ENCODE measurements at places on chromosomes 7 and 10.

GRCh38 chr10:61024151-61024855 is 80.3 kb upstream of the RHOBTB1 start:
- DNase-seq = no peak

GRCh38 chr10:80324086-80324485 is 32.5 kb downstream of the DYDC1 start:
- no peak for DNase-seq

GRCh38 chr10:83801983-83802382 is 337.3 kb upstream of the GHITM start:
- DNase-seq = no peak

GRCh38 chr7:130365511-130366441 is 14.5 kb upstream of the CPA1 start:
- DNase-seq = no peak

GRCh38 chr10:30963992-30964930 is 67.4 kb downstream of the ZNF438 start:
- no peak for DNase-seq

- DNase-seq = no peak
Measured at GRCh38 chr7:92588561-92588960, 1.6 kb downstream of the FAM133B start.

GRCh38 chr7:9939176-9939575 is 1034.5 kb upstream of the PHF14 start:
- DNase-seq = no peak

DNA sequence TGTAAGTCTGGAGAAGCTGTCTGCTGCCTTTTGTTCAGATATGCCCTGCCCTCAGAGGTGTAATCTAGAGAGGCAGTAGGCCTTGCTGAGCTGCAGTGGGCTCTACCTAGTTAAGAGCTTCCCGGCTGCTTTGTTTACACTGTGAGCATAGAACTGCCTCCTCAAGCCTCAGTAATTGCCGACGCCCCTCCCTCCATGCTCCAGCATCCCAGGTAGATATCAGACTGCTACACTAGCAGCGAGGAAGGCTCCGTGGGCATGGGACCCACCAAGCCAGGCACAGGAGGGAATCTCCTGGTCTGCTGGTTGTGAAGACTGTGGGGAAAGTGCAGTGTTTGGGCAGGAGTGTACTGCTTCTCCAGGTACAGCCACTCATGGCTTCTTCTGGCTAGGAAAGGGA is 26.4 kb upstream of the CXCL12 start:
- no peak for DNase-seq

GRCh38 chr7:45268013-45268412 is 110.4 kb downstream of the RAMP3 start:
- no peak for DNase-seq

- no peak for DNase-seq
Measured at GRCh38 chr10:80166581-80167470, 34.3 kb downstream of the PLAC9 start.

GRCh38 chr7:90621747-90622140 is 25.6 kb downstream of the CDK14 start:
- no peak for DNase-seq

GRCh38 chr10:102645388-102645740 is 1.1 kb downstream of the TRIM8 start:
- no peak for DNase-seq

GRCh38 chr7:27102581-27103442 is at the start of gene HOXA2:
TSS of gene HOXA2 (minus strand) at chr7:27102683. CDS start at chr7:27102500, 183 bp downstream.
- DNase-seq = no peak

DNA sequence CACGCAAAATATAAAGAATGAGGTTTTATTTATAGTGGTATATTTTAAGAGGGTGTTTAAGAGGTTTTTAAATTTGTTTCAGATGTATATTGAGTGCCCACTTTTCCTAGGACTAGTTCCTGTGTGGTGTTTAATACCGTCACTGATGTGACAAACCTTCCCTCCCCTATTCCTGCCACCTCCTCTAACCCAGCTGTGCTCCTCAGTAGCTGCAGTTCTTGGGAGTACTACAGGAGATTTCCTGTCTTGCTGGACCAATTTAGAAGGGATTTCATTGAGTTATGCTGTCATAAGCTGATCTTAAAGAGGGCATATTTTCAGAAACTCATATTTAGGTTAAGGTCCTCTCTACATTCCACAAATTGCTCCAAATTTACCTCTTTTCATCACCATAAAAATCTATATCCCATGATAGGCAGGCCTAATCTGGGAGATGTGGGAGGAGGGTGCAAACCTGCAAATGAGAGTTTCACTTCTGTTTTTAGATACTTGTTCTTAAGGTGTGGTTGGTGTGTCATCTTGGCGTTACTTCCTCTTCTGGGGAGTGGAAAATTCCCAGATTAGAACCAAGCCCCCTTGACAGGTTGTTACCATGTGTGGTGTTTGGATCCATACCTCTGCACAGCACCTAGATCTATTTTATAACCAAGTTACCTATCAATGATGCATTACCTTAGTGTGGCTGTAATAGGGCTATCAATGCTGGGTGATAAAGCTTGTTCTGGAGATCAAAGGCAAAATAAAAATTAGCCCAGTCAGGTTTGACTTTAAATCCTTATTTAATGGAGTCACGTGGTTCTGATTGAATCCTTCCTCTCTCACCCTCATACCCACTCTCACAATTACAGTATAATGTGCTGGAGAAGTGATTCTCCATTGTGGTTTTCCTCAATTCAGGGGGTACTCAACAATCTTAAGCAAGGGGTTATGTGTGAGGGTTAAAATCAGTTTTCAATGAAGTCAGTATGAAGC is 141.1 kb downstream of the CDK14 start:
- no peak for DNase-seq

- DNase-seq = no peak
Measured at GRCh38 chr10:98433881-98434732, 12.6 kb downstream of the HPS1 start.

GRCh38 chr10:47278152-47278473 is 21.9 kb upstream of the GDF10 start:
- DNase-seq = no peak

GRCh38 chr7:100598425-100598824 is 3.7 kb upstream of the PCOLCE start:
- DNase-seq = no peak

DNA sequence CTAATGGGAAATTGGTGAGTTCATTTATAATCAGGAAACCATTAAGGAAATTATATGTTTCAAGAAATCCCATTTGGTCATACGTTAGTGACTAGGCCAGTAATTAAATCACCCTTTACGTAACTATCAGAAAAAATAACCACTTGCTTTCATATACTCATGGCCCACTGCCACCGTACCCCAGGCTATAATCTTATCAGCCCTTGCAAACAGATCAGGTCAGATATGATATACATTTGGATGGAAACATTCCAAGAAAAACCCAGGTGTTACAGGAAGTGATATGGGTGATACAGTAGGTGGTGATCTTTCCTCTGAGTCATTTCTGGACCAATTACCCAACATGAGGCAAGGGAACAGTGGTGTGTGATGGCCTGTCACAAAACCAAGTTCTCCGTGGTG is 481.0 kb upstream of the SEMA3A start:
- DNase-seq = no peak

GRCh38 chr10:62831346-62831745 is 15.2 kb upstream of the EGR2 start:
- no peak for DNase-seq

DNA sequence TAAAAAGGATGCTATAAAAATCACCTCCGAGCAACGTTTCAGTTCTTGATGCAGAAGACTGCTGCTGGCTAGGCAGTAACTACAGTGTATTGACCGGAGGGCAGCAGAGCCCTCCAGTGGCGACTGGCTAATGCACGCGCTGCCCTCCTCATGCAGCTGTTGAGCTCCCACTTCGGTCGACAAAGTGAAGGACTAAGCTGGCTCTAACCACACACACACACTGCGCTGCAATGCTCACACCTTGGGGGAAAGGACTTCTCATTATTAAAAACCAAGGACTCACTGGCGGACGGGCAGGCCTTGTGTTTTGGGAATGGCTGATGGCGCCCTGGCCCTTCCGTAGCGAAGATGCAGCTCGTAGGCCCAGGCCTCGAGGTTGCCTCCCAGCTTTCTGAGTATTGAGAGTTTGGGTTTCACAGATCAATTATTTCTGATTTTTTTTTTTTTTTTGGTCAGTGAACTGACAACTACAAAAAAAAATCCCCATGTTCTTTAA is 120.9 kb upstream of the DIP2C start:
- DNase-seq = no peak

DNA sequence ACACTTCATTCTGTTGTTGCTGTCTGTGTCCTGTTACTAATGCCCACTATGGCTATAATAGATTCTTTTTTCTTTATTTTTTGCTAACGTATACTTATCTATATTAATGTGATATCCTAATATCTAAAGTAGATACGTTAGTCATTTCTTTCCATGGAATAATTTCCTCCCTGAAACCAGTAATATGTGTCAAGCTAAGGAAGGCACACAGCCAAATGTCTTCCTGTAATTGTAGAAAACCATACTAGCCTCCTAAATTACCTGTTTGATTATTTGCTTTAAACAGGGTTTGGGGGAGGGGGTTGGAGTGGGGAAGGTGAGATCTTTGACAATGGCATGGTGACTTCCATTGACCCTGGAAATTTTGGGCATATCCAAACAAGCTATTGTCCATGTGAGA is 56.4 kb downstream of the THNSL1 start:
- DNase-seq = no peak

DNA sequence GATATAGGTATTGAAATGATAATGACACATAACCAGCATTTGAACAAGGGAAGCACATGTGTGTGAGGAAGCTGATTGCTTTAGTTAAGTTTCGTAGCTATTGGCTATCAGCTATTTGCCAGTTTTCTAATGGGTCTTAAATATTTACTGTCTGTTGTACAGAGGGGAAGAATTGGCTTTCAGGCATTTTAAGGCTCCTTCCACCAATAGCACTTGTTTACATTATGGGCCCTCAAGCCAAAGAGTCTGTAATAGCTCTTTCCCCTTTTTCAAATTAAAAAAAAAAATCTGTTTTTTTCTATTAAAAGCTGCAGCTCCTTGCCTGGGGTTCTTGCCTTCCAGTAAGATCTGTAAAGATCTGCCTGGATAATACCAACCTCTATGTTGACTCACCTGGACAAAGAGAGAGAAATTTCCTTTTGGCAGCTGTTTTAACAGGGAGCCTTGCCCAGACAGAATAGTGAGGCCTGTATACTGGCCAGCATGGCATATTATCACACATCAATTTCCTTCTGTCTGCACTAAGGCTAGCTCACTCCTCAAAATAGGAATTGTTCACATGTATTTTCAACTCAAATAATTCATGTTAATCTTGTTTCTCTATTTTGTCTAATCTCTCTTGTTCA is 104.7 kb upstream of the LRGUK start:
- no peak for DNase-seq

DNA sequence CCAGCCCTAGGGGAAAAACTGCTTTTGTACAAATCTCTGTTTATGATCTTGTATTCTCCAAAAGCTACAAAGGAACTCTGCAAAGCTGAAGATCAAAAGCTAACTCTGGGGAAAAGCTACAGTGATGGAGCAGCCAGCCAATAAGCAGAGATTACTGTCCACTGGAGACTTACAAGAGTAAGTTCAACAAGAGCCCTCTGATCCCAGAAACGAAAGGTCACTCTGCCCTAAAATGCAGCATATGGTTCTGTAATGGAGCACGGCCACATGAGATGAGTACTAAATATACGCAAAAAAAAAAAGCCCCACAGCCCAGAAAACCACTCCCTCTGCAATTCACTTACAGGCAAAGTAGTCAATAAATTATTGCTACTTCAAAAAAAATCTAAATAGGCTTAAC is 60.1 kb downstream of the ERCC6 start:
- DNase-seq = no peak

DNA sequence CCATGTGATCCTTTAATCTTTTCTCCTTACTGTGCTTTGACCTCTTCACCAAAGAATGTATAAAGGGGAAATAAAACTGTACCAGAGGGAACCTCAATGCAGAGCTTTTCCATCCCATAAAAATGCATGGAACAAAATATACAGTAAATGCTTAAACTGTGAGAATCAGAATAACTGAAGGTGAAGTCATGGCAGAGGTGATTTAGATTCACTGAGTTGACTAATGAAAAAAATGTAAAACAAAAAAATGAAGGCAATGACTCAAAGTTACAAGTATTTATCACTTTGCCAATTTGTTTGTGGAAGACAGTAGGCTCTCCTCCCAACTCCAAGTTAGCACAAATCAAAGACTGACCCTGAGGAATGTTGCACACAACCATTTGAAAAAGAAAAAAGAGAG is 1331.6 kb upstream of the SORCS1 start:
- no peak for DNase-seq

DNA sequence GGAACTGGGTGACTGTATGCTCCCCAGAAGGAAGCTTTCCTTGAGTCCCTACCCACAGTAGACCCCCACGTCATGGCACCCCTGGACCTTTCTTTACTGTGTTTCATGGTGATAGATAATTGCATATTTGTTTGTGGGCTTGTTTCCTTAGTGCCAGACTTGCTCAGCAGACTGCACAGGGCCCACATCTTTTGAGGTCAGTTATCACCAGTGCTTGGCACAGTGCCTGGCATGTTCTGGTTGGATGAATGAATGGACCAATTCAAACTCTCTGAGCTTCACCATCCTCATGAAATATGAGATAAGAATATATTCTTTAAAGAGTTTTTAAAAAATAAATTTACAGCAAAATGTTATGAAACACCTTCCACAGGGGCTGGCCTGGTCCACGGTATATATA is 78.4 kb upstream of the EMX2 start:
- no peak for DNase-seq

GRCh38 chr10:45433716-45434469 is 59.9 kb downstream of the ALOX5 start:
- no peak for DNase-seq

DNA sequence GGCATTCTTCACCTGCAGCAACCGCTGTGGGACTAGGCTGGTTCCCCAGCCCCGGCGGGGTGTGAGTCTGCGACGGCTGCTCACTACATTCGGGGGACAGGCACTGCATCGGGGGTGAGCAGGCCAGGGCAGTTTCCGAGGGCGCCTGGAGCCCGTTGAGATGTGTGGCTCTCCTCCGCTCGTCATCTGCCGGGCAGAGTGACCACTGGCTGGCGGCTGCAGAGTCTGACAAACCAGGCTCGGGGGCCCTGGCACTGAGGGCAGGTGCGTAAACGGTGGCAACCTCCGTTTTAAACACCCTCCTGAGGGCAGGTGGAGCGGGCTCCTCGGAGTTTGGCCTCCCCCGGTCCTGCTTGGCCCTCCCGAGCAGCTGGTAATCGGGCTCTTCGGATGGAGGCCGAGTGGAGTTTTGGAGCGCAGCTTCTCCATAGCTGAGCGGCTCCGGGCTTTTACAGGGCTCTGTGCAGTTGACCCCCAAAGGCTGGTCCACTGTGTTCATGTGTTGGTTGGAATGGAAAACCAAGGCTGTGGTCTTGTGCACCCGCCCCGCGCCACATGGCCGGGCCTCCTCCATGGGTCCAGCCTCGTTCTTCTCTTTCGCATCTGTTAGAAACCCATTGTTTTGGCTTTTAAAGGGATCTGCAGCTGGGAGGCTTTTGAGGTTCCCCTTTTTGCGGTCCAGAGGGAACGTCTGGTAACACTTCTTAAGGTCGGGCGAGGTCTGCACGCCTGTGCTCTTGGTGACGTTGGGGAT is 20.9 kb downstream of the INSYN2A start:
- no peak for DNase-seq

GRCh38 chr7:36644625-36645422 is 79.5 kb downstream of the AOAH start:
- DNase-seq = no peak
